ENCODE measurements at places on chromosomes 6 and 20.

- DNase-seq: no peak
These were observed 23.1 kb downstream of the PAQR8 start for GRCh38 chr6:52385074-52385473.

GRCh38 chr20:23165307-23165750, 79.2 kb upstream of the CD93 start:
- DNase-seq: no peak

DNA sequence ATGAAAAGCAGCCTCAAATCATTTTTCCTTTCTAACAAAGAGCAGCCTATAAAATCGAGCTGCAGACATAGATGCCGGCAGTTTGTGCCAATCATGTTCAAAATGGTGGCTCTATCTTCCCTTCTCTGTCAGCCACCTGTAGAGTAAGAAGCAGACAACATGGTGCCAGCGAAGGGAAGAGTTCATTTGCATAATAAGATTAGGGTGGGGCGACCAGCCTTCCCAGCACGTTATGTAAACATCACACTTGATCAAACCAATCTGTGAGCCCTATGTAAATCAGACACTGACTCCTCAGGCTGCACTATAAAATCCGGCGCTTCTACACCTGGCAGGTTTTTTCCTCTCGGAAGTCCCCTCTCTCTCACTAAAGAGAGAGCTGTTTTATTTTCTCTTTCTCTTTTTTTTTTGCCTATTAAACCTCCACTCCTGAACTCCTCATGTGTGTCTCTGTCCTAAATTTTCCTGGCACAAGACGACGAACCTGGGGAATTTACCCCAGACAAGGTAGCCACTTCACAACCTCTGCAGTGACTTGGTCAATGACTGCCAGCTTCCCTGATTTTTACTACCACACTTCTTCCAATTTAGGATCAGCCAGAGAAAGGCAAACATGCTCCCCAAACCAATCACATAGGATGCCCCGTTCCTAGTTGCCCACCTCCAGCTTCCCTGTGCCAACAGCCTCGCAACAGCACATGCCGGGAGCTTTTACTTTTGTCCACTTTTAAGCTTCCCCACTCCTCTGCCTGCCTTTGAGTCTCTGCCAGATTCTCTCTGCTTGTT, 12.9 kb downstream of the TPMT start:
- peak; percentile 90 for DNase-seq

GRCh38 chr6:149896491-149896890, 1.4 kb downstream of the RAET1E start:
- DNase-seq: no peak

- no peak for DNase-seq
These were observed 202.1 kb downstream of the ANKRD60 start for GRCh38 chr20:58026361-58026760.

GRCh38 chr6:133067960-133068359, 173.2 kb upstream of the EYA4 start:
- DNase-seq: no peak

GRCh38 chr6:121879149-121879548, 443.7 kb downstream of the GJA1 start:
- DNase-seq: no peak

All from NCI-H146 (cell line).